HFFc6 (cell line): ENCODE measurements at places on chromosomes 1 and 21.

DNA sequence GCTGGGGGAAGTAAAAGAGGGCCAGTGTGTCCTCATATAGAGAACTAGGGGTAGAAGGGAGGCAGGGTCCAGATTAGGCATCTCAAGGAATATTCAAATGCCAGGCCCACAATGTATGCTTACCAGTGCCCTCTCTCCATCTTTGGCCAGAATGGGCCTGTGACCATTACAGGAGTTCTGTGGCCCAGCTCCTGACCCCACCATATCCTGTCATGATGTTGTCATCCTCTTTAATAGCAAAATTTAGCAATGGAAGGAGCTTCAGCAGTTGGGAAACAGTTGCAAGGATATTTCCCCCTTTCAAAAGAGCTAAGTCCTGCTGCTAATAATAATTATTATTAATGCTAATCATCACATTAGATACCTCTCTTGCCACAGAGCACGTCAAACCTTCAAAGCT lies 49.3 kb upstream of the JUN start:
- DNase-seq = no peak

- peak; percentile 92 for DNase-seq
Measured at GRCh38 chr21:28336314-28336713, 656.4 kb downstream of the LTN1 start.

GRCh38 chr1:1118011-1118875 lies 2.4 kb upstream of the C1orf159 start:
- no peak for DNase-seq

DNA sequence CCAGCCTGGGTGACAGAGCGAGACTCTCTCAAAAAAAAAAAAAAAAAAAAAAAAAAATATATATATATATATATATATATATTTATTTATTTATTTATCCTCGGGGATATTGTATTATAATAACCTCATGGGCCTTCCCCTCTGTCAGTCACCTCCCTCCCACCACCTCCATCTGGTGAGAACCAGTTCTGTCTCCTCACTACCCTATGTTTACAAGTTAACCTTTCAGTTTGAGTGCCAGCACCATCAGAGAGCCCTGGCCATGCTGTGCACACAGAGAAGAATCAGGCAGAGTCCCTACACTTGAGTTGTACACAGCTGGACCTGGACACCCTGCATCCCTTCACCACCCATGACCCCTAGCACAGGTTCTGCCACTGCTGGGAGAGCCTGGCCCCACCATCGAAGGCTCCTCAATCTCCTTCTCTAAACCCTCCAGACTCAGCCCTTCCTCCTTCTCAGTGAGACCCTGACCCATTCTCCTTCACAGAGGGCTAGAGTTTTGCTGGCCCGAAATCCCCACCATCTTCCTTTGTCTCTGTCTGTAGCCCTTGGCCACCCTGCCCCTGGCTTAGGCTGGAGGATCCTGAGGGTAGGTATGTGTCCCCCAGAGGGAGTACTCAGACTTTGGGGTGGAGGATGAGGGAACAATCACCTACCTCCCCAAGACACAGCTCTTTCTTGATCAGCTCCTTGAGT lies 1.2 kb downstream of the S100A5 start:
- no peak for DNase-seq

GRCh38 chr1:248788327-248788726 lies 32.8 kb upstream of the LYPD8 start:
- no peak for DNase-seq

GRCh38 chr1:235019471-235019870 lies 109.2 kb downstream of the TOMM20 start:
- DNase-seq = no peak

DNA sequence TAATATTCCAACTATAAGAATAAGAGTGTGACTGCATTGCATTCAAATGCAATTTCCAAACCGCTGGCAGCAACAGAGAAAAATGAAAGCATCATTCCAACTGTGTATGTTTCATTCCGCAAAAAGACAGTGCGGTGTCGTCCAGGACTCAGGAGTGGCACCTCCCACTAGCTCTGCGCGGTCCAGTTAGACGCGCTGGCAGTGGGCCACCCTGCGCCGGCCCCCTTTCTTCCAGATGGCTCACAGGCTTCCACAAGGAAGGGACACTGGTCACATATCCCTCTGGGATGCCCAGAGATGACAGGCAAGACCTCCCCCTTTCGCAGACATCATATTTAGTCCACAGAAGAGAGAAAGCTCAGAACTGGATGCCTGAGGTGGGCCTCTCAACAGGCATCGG lies 11.9 kb downstream of the WRAP73 start:
- DNase-seq = no peak

- DNase-seq = peak; percentile 73
Measured at GRCh38 chr1:109499661-109500536, 6.0 kb downstream of the CYB561D1 start.

GRCh38 chr1:20956272-20956671 lies 169.2 kb upstream of the HP1BP3 start:
- DNase-seq = no peak
